Stimulated activated CD8-positive, alpha-beta memory T cell treated with anti-CD3 and anti-CD28 coated beads, Interleukin-4, amount 100 ng/mL, for 48 hours (primary cell): ENCODE measurements at places on chromosomes 5 and 9.

- no peak for DNase-seq
Measured at GRCh38 chr5:169218861-169219260, 82.1 kb downstream of the SLIT3 start.

DNA sequence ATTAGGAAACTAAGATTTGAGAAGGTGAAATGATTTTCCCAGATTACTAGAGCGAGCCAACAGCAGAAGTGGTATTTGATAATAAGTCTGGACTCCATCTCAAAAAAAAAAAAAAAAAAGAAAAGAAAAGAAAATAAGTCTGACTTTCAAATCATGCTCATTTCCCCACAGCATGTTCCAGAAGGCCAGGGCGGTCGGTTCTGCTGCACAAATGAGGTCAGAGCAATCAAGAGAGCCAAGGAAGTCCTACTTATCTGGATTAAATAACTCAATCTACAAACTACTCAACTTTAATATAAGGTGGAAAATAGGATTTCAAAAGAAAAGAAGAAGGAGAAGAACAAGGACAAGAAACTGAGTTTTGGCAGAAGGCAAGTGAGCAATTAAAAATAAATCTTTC, 130.4 kb upstream of the RASA1 start:
- DNase-seq: no peak

GRCh38 chr5:89338935-89339334, 456.0 kb upstream of the MEF2C start:
- no peak for DNase-seq

DNA sequence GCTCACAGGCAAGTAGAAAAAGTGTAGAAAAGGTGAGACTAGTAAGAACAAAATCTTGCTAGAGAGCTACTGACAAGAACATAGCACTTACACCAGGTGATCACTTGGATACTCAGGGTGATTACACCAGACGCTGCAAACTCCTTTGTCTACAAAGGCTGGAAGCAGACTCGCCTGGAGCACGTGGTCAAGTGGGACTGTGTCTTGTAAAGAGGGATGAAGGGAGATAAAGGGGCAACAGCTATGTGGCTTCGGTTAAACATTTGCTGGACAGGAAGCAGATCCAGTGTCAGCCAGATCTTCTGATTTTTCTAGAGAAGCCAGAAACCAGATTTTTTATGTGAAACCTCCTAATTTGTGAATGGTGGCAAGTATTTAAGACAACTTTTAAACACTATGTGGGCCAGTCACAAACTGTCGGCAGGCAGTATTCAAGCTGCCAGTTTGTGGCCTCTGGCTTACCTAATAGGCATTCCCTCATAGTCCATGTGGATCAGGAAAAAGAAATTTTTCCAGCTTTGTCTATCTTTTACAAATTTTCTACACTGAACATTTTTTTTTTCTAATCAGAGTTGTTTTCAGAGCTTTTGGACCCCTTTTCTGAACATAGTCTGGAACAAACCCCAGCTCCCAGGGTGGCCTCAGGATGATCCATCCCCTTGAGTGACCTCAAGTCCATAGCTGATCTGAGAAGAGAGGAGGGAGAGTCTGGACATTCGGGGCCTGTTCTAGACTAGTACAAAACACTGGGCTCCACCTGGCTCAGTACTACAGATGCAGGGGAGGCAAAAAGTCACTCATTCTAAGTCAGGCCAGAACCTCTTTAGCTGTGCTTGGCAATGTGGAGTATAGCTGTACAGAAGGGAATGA, 262.9 kb downstream of the ARRDC3 start:
- no peak for DNase-seq
